ENCODE measurements at places on chromosomes 13 and 19.
A peak's percentile ranks its signal among the peaks of the same experiment; 100 is the strongest.

GRCh38 chr19:3113100-3114017 lies 19.2 kb downstream of the GNA11 start:
- DNase-seq, result no peak

GRCh38 chr13:99307648-99308339 lies 595 bp upstream of the GPR183 start:
- DNase-seq, result no peak

DNA sequence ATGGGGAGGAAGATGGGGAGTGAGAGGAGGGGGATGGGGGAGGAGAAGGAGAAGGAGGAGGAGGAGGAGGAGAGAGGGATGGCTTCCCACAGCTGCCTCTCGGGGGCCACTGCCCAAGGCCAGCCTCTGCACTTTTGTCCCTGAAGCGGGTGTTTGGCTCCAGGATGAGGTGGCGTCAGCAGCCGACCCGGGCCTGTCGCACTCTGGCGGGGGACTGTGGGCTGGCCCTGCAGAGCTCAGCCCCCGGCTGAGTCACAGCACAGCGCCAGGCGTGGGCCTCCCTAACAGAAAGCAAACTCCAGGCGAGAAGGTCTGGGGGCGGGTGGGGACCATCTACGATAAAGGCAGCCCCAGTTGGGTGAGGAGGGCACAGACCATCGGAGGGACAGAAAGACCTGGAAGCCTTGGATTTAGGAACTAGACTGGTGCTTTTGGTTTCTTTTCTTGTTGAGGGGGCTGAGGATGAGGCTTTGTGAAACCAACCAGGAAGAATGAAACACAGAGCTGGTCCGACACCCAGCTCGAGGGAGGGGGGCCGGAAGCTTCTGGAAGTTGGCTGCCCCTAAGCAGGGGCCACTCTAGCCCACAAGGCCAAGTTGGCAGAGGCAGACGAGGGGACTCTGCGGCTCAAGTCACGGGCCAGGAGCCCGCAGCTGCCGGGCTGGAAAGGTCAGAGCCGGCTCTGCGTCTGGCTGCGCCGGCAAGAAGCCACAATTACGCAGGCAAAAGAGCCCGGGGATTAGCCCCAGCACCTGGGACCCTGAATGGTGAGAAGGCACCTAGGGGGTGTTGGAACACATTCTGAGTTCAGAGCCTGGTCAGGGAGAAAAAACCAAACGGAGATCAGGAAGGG lies 18.2 kb downstream of the LSM4 start:
- no peak for DNase-seq

DNA sequence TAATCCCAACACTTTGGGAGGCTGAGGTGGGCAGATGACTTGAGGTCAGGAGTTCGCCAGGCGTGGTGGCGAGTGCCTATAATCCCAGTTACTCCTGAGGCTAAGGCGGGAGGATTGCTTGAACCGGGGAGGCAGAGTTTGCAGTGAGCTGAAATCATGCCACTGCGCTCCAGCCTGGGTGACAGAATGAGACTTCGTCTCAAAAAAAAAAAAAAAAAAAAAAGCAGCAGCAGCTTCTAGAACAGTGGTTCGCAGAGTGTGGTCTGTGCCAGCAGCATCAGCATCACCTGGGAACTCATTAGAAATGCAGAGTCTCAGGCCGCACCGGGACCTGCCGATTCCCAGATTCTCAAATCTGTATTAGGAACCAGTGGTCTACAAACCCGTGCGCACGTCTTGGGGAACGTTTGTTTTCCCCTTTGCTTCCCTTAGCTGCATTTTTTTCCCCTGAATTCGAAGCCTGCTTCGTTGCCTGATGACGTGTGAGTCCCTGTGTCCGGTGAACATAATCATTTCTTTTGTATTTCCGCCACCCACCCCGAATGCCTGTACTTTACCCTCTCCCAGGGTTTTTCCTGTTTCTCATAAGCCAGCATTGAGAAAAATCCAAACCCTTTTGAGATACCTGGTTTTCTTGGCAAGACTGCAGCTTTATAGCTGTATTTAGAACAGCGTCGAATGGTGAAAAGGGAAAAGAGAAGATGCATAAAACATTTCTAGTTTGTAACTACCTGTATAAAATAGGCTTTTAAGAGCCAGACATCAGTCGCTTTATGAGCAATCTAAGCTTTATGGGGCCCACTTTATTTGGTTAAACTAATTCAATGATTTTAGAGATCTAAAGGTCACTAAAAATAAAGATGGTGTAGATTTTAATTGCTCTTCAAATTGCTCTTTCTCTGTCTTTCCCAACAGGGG lies 49.8 kb downstream of the BICRA start:
- DNase-seq, result no peak

DNA sequence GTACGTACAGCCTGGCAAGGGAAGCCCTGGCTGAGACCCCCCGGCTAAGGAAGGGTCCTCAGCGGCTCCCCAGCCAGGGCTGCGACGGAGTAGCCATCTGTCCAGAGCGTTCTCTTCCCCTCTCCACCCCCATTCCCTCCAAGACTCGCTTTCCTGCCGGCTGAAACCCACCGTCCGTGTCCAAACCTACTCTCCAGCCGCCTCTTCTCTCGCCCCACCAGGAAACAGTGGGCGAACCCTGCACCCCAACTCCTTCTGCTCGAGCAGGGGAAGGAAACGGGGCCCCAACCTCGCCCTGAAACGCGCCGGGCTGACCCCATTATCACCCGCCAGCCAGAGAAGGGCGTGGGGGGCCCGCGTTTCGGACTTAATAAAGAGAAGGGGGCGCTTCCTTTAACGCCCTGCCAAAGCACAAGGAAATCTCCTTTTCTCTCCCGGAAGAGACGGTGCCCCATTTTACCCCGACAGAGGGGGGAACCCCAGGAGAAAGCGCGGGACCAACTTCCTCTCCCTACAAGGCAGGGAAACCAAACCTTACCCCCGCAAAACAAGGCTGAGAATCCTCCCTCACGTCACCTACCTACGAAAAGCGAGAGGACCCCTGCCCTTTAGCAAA lies 2.5 kb downstream of the ZC3H4 start:
- DNase-seq, result no peak

DNA sequence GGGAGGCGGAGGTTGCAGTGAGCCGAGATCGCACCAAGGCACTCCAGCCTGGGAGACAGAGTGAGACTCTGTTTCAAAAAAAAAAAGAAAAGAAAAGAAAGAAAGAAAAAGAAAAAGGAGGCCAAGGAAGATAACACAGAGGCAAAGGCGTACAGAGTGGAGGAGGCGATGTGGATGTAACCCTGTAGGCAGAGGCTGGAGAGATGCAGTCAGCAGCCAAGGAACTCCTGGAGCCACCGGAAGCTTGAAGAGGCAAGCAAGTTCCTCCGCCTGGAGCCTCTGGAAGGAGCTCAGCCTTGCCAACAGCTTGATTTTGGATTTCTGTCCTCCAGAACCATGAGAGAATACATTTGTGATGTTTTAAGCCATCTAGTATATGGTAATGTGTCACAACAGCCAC lies 6.7 kb upstream of the CCDC8 start:
- DNase-seq, result no peak

DNA sequence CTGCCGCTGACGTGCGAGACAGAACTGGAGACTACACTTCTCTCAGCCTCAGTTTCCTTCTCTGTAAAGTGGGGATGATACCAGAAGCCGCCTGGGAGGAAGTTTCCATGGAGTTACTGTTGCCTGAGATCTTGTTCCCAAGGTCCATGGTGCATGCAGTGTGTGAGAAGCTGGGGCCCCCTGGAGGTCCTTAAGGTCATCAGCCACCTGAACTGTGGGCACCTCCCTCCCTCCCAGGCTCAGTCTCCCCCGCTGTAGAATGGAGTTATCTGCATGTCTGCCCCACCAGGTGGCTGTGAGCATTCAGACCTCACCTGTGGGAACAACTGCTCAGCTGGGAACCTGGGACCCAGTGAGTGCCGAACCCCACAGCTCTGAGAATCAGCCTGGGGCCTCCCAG lies 2.7 kb downstream of the CRX start:
- DNase-seq, result no peak

DNA sequence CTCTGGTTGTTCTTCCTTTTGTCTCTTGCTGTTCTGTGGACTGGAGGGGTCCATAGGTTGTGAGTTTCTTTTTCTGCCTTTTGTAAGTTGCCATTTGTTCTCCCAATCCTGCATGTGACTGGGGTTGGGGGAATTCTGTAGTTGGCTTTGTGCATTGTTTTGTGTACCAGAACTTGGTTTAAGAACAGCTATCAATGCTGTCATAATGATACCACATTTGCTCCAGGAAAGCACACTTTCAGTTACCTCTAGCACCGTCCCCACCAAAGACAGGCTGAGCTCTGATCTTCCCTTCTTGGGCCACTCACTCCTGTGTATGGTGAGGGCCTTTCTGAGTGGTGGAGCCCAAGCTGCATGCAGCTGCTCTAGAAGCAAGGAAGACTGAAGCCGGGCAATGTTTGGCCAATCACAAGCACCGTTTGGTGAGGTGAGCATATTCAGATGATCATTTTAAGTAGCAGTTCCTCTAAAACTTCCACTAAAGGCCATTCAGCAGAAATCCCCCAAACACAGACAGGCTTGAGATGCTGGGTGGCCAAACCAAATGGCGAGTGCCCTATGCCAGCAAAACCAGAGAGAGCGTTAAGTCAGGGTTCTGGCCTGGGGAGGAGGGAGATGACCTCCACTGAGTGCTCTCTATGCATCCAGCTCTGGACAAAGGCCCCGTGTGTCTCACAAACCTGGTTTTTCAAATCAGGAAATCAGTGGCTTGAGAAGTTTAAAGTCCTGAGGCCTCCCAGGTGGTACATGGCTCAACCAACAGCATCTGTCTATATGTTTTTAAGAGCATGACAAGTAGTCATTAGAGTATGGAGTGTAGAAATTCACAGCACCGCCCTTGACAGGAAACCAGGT lies 120.7 kb upstream of the SPATA13 start:
- DNase-seq, result no peak

DNA sequence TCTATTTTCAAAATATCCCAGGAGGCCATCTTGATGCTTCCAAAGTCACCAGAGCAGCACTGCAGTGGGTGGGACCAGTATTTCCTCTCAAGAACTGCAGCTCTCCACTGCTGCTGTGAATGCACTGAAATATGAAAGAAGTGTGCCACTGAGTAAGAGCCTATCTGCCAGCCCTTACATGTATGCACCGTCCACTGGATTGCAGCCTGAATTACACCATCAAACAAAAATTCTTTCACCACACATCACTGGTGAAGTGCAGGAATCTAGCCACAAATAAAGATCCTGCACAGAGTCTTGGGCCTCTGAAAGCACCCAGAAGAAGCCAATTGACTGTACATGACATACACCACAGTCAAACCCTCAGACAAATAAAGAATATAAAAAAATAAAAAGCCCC lies 249.0 kb downstream of the LHFPL6 start:
- DNase-seq, result no peak

DNA sequence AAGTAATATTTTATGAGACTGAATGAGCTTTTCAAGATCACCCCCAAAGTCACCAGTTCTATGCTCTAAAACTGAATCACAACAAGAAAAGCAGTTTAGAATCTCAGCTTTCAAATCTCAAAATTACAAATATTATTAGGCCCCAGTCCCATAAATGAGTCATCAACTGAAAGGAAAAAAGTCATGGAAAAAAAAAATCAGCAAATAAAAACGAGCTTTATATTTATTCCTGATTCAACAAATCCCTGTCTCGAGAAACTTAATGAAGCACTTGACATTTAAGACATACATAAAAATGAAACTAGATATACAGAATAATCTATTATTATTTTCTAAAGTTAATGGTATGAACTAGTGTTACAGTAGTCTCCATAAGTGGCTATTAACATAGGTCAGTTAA lies 203.0 kb downstream of the DIAPH3 start:
- DNase-seq, result no peak

- no peak for DNase-seq
These were observed 176.5 kb downstream of the SPRY2 start for GRCh38 chr13:80164462-80164861.

- DNase-seq, result no peak
These were observed 12.4 kb downstream of the NRTN start for GRCh38 chr19:5817218-5817617.

DNA sequence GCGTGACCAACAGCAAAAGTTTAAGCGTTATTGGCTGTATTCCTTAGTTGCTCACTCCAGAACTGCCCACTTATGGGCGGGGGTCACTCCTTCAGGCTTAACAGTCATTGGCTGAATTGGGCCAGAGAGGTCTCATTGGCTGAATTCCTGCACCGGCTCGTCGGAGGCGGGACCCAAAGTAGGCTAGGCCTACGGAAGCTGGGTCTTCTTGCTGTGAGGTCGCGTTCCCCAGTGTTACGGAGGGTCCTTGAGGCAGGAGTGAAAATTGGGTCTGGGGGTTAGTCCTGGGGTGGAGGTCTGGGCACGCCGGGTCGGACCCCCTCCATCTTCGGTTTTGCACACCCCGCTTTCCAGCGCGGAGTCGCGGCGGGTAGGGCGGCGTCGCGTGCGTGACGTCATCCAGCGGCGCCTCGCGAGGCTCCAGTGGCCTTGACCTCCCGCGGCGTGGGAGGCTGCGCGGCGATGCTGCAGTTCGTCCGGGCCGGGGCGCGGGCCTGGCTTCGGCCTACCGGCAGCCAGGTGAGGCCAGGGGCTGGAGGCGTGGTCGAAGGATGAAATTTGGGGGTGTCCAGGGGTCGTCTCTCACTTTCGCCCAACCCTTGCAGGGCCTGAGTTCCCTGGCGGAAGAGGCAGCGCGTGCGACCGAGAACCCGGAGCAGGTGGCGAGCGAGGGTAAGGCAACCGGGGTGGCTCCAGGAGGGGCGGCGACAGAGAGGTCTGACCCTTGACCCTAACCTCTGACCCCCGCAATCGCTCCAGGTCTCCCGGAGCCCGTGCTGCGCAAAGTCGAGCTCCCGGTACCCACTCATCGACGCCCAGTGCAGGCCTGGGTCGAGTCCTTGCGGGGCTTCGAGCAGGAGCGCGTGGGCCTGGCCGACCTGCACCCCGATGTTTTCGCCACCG lies at the start of gene MRPL4:
Gene MRPL4 (plus strand): TSS at position 423 of the 903 bp plus-strand sequence. CDS start 40 bp downstream, at position 463.
- peak; percentile 99 for DNase-seq

- DNase-seq, result no peak
These were observed 63.8 kb downstream of the VWA8 start for GRCh38 chr13:41897126-41897525.

GRCh38 chr19:3302755-3303154 lies 63.6 kb upstream of the NFIC start:
- DNase-seq, result peak; percentile 26

GRCh38 chr19:13181747-13182388 lies 31.7 kb downstream of the IER2 start:
- DNase-seq, result no peak

DNA sequence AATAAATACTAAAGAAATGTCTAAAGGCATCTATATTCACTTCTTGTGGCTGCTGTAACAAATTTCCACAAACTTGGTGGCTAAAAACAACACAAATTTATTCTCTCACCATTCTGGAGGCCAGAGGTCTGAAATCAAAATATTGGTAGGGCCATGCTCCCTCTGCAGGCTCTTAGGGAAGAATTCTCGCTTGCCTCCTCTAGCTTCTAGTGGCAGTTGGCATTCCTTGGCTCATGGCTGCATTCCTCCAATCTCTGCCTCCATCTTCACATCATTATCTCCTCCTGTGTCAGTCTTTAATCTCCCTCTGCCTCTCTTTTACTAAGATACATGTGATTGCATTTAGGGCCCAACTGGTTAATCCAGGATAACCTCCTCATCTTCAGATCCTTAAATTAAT lies 54.1 kb upstream of the RFXAP start:
- DNase-seq, result no peak

- DNase-seq, result no peak
These were observed 133.2 kb downstream of the VWA8 start for GRCh38 chr13:41827507-41828213.

Data from NCI-H2171 treated with DMSO at 0.1 percent for 48 hours (cell line).